ENCODE measurements at places on chromosomes 3 and 15.
A peak's percentile ranks its signal among the peaks of the same experiment; 100 is the strongest.

- DNase-seq, result peak; percentile 37
Observed at GRCh38 chr15:98927022-98927421, 80.6 kb downstream of the PGPEP1L start.

DNA sequence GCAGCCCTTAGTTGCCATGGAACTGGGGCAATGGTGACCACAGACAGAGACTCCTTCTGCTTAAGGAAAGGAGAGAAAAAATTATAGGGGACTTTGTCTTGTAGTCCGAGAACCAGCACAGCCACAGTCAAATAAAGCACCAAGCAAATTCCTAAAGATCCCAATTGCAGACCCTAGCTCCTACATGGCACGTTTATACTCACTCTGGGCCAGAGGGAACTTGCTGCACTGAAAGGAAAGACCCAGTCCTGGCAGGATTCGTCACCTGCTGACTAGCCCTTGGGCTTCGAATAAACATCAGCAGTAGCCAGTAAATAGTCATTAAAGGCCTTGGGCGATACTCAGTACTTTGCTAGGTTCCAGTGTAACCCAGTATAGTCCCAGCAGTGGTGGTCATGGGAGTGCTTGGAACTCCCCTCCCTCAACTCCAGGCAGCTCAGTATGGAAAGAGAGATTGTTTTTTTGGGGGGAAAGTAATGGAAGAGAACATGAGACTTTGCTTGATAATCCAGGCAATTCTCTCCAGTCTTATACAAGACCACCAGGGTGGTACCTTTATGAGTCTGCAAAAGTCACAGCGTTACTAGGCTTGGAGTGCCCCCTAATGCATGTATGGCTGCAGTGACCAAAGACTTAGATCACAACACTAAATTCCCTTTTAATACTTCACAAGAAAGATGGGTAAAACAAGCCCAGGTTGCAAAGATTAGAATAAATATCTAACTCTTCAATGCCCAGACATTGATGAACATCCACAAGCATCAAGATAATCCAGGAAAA, 66.4 kb upstream of the AGTR1 start:
- DNase-seq, result no peak

- DNase-seq, result no peak
Observed at GRCh38 chr3:72405943-72406566, 442.2 kb downstream of the SHQ1 start.

- peak; percentile 88 for DNase-seq
Observed at GRCh38 chr3:122003112-122003511, 18.9 kb downstream of the ILDR1 start.

- DNase-seq, result peak; percentile 11
Observed at GRCh38 chr15:22786868-22787698, 639 bp downstream of the NIPA1 start.

GRCh38 chr3:96039632-96040031, 774.8 kb upstream of the EPHA6 start:
- no peak for DNase-seq

Data from suppressor macrophage treated with lipopolysaccharide for 4 hours (primary cell).